ENCODE measurements at places on chromosomes 1 and 21.

DNA sequence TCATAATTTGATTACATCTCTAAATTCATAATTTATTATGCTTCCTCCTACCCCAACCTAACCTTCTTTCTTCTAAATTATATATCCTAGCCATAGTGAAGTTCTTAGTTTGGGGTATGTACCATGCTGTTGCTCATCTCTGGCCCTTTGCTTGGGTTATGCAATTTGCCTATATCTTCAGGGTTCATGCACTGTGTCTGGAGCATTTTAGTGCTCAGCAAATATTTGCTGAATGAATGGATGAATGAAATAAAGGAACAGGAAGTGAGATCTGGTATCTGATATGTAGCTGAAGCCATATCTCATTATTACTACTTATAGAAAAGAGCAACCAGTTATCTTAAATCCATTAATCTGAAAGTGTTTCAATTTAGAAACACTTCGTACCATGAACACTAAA is 137.6 kb downstream of the GPATCH2 start:
- DNase-seq: no peak

GRCh38 chr1:31152181-31152795 is 86.8 kb upstream of the PUM1 start:
- DNase-seq: no peak

GRCh38 chr21:45818904-45819285 is 162.7 kb upstream of the COL6A1 start:
- DNase-seq: no peak

- DNase-seq: no peak
Observed at GRCh38 chr1:245480393-245481120, 325.8 kb downstream of the KIF26B start.

DNA sequence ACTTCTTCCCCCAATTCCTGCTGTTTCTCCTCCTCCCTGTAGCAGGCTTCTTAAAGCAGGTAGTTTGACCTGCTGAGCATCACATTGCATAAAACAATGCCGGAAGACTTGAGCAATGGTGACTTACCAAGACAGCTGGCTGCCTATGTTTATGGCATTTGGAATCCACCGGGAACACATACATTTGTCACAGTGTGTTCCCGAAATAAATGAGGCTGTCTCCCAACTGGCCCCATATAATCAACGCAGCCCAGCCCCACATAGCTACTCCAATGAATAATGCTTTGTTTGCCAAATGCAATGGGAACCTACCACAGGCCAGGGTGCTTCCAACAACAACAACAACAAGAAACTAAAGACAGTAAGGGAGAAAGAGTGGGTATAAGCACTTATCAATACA is 186.1 kb upstream of the MAP1LC3C start:
- no peak for DNase-seq

DNA sequence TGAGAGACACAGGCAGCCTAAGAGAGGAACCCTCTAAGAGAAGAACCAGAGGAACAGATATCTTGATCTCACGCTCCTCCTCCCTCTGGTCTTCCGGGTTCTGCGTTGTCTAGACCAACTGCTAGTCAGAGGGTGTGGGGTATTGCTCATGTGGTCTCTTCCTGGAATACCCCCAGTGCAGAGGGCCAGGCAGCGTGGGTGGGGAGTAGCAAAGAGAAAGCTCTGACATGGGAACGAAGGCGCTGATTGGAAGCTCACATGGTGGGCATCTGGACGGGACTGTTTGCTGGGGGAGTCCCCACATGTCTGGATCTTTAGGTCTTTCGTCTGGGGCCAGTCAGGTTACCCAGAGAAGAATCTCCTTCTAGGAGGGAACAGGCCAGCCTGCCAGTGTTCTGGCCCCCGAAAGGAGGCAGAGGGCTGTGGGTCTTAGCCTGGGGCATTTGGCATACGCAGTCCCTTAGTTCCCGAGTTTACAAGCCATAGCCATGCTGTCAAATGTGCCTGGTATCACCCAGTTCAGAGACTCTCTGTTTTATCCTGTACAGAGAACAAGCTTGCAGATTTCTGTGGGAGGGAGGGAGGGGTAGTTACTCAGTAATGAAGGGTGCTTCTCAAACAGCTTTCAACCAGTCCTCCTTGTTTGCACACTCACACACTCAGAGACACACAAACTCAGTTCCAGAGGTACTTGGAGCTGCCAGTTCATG is 18.3 kb upstream of the IL6R start:
- no peak for DNase-seq

DNA sequence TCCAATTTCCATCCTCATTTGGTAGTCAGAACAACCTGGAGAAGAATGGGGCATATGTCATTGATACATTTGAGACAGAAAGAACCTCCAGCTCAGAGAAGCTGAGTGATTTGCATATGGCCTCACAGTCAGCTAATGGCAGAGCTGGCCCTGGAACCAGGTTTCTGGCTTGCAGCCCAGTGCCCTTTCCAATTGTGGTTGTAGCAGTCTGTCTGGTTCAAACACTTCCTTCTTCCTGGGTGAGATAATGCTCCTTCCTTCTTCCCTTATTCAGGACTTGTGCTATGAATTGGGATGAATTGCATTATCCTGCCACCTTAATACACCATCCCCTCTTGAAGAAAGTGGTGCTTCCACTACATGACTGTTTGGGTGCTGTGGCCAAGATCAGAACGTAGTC is 24.2 kb downstream of the SLC5A9 start:
- no peak for DNase-seq

DNA sequence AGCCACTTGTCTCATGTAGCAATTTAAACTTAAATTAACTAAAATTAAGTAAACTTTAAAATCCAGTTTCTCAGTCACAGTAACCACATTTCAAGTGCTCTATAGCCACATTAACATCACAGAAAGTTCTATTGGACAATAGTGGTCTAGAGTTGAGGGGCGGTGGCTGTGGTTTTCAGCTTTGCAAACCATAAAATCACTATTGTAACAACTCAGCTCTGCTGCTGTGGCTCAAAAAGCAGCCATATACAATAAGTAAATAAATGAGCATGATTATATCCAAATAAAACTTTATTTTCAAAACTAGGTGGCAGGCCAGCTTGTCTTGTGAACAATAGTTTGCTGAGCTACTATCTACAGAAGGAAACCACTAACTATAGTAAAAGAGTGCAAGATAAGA is 43.4 kb upstream of the C1orf53 start:
- no peak for DNase-seq

GRCh38 chr1:40308036-40308727 is 8.9 kb downstream of the COL9A2 start:
- no peak for DNase-seq

GRCh38 chr1:41383094-41383852 is 22.0 kb downstream of the FOXO6 start:
- no peak for DNase-seq

DNA sequence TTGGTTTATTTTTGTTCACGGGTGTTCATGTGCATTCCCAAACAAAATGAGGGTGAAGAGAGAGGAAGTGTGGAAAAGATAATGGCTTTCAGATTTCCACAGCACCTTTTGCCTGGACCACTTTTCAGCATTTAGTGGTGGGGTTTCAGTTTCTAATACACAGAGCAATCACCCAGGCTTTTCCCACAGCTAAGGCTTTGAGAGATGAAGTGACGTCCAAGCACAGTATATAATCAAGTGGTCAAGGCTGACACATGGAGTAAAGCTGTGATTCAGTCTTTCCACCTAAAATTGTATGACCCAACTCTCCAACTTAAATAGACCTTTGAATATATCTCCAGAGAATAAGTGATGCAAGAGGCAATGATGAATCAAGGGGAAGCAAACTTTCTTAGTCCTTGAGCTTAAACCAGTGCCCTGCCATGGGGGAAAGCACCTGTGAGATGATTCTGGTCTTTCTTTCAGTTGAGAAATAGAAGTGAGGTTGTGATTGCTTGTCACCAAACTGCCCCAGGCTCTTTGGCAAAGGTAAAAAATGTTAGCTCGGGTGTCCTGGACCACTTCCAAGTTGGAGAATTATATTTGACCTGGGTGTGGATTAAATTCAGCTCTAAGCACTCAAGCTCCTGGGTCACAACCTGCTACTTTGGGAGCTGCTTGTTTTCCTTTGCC is 2.4 kb upstream of the PIK3R3 start:
- no peak for DNase-seq

- no peak for DNase-seq
Observed at GRCh38 chr1:109821831-109822745, 58.4 kb upstream of the EPS8L3 start.

DNA sequence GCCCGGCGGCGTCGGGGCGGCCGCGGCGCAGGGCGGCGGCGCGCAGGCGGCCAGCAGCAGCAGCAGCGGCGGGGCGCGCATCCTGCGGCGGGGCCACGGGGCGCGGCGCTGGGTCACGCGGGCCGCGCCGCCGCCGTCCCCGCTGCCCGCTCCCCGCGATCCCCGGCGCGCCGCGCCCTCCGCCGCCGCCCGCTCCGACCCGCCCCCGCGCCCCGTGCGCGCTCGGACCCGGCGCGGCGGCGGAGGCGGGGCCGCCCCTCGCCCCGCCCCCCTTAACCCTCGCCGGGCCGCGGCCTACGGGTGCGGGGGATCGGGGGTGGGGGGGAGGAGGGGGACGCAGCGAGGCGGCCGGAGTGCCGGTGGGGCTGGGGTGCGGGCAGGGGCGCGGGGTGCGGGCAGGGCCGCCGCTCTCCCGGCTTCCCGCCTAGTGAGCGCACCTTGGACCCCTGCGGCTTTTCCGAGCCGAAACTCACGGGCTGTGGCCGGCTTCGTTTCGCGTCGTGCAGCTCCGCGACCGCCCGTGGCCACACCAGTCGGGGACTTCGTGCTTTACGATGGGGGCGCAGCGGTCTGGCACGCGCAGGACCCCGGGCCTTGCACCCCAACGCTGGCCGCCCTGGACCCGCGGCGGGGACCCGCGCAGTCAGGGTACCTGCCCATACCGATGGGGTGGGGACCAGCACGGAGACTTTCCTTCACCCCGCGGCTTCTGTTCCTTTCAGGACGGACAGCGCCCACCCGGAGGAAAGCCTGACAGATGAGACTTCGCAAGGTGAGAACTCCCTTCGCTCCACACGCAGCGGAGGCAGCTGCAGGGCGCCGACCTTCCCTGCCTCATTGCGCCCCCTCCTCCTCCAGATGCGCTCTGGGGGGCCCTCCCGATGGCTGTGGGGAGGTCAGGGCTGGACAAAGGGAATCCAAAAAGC is at the start of gene FNDC10:
Gene FNDC10 (minus strand): TSS at position 201 of the 926 bp plus-strand sequence. CDS start 120 bp downstream, at position 81.
- DNase-seq: no peak

GRCh38 chr1:218971156-218971555 is 202.5 kb upstream of the LYPLAL1 start:
- DNase-seq: no peak

GRCh38 chr1:23403038-23403336 is 21.6 kb downstream of the TCEA3 start:
- DNase-seq: no peak

All from cortex of kidney (tissue), 1 donor.